ENCODE measurements at places on chromosomes 4 and X.

DNA sequence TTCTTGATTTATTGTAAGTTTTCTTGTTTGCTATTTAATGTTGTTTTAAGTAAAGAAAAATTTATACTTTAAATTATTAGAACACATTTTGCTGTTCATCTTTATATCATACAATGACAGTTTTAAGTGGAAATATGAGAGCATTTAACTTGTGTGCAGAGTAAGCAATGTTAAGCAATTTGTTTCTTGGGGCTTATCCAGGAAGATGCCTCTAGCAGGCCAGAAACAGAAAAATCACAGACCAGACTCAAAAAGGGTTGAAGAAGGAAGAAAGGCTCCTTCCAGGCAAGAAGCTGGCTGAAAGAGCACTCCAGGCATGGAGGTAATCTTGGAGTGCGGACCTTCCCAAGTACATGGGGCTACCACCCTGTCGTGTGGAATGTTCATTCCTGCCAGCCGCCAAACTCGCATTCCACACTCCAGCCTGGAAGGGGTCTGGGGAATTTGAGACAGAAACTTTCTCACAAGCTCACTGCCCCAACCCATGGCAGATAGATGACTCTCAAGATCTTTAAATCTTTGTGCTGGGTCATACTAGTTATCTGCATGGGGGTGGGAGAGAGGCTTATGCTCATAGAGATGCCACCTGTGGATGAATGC is 1521.3 kb upstream of the AGA start:
- no peak for DNase-seq

- DNase-seq = no peak
These were observed 325.6 kb downstream of the CAMK2D start for GRCh38 chr4:113435893-113436292.

GRCh38 chrX:129520151-129520550 is 3.1 kb downstream of the SMARCA1 start:
- DNase-seq = no peak

- no peak for DNase-seq
These were observed 77.1 kb downstream of the EVC start for GRCh38 chr4:5788144-5788543.

- no peak for DNase-seq
These were observed 744.6 kb upstream of the IGFBP7 start for GRCh38 chr4:57854748-57855147.

DNA sequence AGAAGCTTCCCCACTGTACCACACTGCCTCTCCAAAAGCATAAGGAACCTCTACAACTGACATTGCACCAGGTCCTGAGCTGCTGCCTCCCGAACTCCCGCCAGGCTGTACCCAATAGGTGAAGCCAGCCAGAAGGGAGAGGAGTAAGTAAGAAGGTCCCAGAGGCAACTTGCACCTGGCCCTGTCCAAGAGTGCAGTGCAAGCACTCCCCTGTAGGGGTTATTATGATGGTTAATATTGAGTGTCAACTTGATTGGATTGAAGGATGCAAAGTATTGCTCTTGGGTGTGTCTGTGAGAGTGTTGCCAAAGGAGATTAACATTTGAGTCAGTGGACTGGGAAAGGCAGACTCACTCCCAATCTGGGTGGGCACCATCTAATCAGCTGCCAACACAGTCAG is 879.3 kb upstream of the SLIT2 start:
- no peak for DNase-seq

DNA sequence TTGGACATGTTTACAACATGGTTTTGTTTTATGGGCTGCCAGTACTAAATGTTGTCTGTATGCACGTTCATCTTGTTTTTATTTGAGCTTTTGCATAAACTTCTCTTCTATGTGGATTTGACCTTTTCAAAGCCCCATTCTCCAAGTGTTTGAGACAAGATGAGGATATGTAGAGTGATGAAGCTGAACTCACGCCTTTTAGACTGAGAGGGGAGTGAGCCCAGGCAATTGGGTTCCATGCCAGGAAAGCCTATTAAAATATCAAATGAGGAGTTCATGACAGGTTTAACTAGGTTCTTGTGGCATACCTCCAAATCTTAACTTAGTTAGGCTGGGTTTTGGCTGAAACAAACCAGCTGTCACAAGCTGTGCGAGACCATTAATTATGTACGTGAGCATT is 170.4 kb upstream of the LDB2 start:
- DNase-seq = no peak

DNA sequence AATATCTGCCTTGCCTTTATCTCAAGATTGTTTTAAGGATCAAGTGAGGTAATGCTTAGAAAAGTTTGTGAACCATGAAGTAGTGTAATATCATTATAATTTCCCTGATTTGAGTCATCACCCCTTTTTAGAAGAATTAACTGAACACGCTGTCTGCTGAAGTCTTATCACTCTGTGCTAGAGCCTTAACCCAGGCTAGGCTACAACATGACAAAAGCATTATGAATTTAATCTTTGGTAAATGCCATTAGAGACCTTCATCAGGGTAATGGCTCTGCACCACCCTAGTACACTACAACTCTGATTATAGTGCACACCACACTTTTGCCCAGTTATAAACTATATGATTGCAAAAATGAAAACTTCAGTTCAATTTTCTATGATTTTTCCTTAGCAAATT is 118.3 kb downstream of the ADGRL3 start:
- DNase-seq = no peak

- no peak for DNase-seq
These were observed 103.5 kb downstream of the WWC2 start for GRCh38 chr4:183202523-183202922.

GRCh38 chrX:110055616-110056015 is 52.7 kb downstream of the TMEM164 start:
- DNase-seq = no peak
